Amygdala (tissue), 56 donors: ENCODE measurements at places on chromosomes 13 and 19.

- no peak for DNase-seq
These were observed 25.3 kb downstream of the NAXD start for GRCh38 chr13:110640591-110641029.

GRCh38 chr19:50252111-50252886, 48.9 kb downstream of the MYH14 start:
- DNase-seq: no peak

GRCh38 chr13:21478881-21479808, 20.0 kb upstream of the ZDHHC20 start:
- no peak for DNase-seq

DNA sequence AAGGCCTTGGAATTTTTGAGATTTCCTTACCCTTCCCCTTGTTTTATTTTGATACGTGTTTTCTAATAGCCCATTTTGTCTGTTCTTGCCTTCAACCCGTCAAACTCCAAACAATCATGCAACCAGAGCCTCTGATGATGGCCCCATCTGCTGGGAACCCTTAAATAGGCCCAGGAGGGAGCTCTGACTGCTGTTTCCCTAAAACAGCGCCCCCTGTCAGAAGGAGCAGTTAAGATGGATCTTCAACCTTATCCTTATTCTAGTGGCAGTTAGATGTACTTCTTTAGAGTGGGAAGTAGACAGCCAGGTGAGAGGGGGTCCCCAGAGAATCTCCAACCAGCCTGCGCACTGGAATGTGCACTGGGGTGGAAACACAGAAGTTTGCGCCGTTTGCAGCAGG, 1031.0 kb upstream of the PCDH9 start:
- no peak for DNase-seq

- no peak for DNase-seq
These were observed 141.0 kb downstream of the RFC3 start for GRCh38 chr13:33958964-33959363.

DNA sequence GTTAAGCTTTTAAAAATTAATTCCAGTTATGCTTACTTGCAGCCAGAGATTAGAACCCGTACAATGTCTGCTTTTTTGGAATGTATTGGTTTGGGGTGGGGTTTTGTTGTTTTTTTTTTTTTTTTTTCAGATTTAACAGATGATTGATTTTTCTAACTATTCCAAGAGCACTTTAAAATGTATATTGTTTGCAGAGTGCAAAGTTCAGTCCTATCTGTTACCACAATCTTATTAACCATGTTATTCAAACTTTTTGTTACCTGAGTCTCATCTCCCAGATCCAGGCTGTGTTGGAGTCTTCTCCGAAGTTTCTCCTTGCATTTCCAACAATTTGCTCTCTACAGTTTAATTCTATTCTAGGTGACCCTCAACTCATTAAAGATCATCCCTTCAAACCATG, 91.3 kb downstream of the INSR start:
- no peak for DNase-seq

- no peak for DNase-seq
These were observed 125.5 kb downstream of the POSTN start for GRCh38 chr13:37473035-37473434.

GRCh38 chr19:28019371-28019770, 1193.6 kb downstream of the UQCRFS1 start:
- no peak for DNase-seq

- no peak for DNase-seq
These were observed 260.3 kb downstream of the SLITRK6 start for GRCh38 chr13:85538957-85539356.

DNA sequence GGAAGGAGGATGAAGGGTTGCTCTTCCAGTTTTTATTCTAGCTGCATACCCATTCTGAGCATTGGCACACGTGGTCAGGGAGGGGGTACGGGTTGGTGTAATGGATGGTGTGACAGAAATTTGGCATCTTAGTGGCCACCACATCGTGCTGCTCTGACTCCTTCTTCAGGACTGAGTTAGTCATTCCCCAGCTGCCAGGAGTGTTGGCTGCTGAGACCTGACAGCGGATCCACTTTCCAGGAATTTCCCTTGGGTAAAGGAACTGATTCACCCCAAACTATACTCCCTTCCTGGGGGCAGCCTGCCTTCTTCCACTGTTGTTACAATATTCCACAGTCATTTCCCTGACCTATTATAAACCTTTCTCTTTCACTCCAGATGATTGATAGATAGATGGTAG, 595.5 kb upstream of the KLHL1 start:
- no peak for DNase-seq

DNA sequence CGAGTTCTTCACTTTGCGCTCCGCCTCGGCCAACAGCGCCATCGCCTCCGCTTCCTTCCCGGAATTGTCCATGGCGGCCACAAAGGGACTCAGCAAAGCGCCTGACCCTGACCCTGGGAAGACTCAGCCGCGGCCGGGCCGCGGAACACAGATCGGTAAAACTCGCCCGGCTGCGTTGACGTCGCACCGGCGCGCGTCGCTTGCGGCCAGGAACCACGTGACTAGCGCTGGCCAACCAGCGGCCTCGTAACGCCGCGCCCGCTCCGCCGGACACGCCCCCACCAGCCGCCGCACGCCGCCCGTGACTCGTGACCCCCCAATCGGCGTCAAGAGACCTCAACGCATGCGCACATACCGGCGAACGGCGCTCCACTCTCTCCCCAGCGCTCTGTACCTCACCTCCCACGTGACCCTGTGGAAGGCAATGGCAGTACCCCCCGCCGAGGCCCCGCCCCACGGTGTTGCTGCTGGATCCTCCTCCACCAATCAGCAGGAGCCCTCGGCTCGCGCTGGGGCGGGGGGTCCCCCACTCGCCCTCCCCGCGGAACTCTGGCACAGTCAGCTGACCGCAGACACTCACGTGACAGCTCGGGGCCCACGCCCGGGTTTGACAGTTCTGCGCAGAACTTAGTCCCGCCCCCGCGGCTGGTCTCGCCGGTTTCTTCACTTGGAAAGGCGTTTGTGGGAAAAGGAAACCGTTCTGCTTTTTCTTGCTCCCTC, at the start of gene NAPA:
Gene NAPA, minus strand, starts transcription at position 195 of the 720 bp plus-strand sequence. Its CDS starts 123 bp downstream, at position 72.
- peak; percentile 100 for DNase-seq

DNA sequence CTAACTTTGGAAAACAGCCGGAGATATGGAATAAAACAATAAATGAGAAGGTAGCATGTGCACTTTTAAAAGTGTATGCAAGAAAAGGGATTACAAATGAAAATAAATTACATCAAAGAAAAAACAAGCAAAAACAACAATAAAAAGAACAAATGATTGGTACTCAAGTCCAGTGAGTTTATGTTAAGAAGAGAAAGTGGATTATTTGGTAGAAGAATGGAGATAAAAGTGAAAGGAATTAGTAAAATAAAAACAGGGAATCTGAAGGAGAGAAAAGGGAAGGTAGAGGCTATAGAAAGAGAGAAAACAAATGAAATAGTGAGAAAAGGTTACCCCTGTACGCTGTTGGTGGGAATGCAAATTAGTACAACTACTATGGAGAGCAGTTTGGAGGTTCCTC, 28.6 kb upstream of the KLF12 start:
- DNase-seq: no peak

- no peak for DNase-seq
These were observed 19.2 kb upstream of the LATS2 start for GRCh38 chr13:21080593-21080891.

- no peak for DNase-seq
These were observed 30.5 kb downstream of the ZSWIM4 start for GRCh38 chr19:13825489-13826441.

- peak; percentile 34 for DNase-seq
These were observed 1.6 kb downstream of the DACT3 start for GRCh38 chr19:46659151-46660007.

GRCh38 chr13:37481885-37482227, 116.7 kb downstream of the POSTN start:
- DNase-seq: no peak

DNA sequence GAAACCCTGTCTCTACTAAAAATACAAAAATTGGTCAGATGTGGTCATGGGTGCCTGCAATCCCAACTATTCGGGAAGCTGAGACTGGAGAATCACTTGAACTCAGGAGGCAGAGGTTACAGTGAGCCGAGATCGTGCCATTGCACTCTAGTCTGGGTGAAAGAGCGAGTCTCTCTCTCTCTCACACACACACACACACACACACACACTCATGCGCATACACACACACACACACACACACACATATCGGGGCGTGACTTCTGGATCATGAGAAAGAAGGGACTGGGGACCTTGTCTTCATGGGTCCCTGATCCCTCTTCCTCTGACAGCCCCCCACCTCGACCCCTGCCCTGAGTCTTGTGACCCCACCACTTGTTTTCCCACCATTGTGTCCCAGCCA, 11.8 kb upstream of the SDHAF1 start:
- no peak for DNase-seq

- no peak for DNase-seq
These were observed 160.9 kb downstream of the TBC1D4 start for GRCh38 chr13:75321084-75321483.

DNA sequence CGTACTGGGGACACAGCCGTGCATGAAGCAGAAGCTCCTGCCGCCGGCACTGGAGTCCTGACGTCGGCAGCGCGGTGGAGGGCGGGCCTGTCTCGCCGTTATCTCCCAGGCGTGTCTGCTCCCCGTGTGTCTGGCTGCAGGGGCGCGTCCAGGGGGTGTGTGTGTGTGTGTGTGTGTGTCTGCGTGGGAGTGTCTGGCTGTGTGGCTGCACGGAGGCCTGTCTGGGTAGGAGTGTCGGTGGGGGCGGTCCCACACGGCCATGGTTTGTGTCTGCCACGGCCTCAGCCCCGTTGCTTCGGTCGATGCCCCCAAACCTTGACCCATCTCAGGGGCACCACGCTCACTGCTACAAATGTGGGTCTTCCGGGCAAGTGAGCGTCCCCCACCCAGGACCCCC, 18.3 kb downstream of the ARID3A start:
- no peak for DNase-seq

DNA sequence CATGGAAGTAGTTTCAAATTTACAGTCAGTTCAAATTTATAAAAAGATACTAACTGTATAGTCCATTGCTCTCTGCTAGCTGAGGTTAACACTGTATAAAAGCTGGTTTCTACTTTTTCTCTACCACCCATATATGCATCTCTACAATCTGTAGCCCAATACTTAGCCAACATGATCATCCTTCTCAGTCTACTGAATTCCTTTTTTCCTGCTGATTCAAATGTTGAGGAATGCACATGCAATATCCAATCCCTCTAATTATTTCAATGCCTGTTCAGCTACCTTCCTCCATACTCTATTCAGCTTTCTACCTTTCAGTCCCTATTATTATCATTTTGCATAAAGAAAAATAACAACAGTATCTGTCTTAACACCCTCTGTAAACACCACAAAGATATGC, 15.6 kb downstream of the KPNA3 start:
- no peak for DNase-seq

DNA sequence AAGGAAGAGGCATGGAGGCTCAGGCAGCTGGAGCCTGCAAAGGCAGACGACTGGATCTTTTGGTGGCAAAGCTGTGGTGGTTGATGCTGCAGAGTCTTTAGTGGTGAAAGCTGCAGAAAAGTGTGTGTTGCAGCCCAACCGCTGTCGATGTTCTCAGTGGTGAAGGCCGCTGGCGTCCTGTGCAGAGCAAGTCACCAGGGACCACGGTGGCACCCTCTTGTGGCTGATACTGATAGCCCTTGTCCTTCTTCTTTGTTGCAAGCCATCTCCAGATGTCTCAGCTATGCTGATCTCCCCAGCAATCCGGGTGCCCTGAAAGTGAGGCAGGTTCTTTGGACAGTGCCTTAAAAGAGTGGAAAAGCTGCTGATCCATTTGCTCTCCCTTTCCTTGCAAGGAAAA, 610.9 kb upstream of the PCDH9 start:
- DNase-seq: no peak

DNA sequence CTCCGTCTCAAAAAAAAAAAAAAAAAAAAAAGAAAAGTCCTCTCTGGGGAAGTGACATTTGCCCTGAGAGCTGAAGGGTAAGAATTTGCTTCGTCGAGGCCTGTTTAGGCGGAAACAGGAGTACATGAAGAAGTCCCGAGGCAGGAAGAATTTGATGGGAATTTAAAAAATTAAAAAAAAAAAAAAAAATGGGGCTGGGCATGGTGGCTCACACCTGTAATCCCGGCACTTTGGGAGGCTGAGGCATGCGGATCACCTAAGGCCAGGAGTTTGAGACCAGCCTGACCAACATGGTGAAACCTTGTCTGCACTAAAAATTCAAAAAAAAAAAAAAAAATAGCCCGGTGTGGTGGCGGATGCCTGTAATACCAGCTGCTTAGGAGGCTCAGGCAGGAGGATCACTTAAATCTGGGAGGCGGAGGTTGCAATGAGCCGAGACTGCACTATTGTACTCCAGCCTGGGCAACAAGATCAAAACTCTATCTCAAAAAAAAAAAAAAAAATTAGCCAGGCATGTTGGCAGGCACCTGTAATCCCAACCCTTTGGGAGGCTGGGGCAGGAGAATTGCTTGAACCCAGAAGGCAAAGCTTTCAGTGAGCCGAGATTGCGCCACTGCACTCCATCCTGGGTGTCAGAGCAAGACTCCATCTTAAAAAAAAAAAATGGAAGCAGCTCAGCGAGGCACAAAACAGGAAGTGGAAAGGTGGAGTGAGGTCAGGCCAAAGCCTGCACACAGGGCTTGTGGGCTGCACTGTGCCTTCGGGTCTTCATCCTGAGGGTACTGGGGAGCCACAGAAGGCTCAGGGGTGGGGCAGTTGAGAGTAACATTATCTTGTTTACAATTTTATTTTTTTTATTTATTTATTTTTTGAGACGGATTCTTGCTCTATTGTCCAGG, 4.9 kb downstream of the BAX start:
- DNase-seq: no peak

- DNase-seq: no peak
These were observed 18.7 kb upstream of the CRYL1 start for GRCh38 chr13:20544201-20544923.

GRCh38 chr19:30719189-30719998, 347.2 kb downstream of the ZNF536 start:
- DNase-seq: peak; percentile 12

DNA sequence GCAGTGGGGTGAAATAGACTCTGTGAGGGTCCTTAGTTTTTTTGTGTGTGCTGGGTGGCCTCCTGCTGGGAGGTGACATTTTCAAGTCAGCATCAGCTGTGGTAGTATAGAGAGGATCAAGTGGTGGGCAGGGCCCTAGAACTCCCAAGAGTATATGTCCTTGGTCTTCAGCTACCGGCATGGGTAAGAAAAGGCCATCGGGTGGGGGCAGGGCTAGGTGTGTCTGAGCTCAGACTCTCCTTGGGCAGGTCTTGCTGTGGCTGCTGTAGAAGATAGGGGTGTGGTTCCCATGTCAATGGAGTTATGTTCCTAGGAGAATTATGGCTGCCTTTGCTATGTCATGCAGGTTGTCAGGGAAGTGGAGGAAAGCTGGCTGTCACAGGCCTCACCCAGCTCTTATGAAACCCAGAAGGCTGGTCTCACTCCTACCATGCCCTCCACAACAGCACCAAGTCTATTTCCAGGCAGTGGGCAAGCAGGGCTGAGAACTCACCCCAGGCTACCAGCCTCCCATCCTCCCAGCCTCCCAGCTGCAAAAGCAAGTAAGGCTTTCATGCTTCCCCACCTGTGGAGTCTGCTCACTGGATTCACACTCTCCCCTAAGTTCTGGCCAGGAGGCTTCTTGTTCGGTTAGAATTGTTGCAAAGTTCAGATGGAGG, 130.6 kb upstream of the SOX1 start:
- DNase-seq: no peak

GRCh38 chr13:63166345-63166744, 1750.7 kb upstream of the PCDH20 start:
- DNase-seq: no peak
